ENCODE measurements at places on chromosomes 3 and 15.

DNA sequence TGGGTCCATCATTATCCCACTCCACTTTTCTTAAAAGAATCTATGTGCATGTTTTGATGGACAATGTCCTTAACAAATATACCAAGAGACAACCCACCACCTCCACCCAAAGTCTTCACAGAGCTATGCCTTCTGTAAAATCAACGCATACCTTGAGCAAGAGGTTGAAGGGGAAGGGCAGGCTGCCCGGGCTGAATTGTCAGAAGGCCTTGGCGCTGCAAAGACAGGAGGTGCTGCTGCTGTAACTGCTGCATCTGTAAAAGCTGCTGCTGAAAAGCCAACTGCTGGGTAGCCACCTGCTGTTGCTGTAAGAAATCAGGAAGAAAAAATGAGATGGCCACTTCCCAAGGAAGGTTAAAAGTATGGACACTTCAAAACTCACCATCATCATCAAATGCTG lies 536.7 kb downstream of the FOXP1 start:
- DNase-seq = no peak

DNA sequence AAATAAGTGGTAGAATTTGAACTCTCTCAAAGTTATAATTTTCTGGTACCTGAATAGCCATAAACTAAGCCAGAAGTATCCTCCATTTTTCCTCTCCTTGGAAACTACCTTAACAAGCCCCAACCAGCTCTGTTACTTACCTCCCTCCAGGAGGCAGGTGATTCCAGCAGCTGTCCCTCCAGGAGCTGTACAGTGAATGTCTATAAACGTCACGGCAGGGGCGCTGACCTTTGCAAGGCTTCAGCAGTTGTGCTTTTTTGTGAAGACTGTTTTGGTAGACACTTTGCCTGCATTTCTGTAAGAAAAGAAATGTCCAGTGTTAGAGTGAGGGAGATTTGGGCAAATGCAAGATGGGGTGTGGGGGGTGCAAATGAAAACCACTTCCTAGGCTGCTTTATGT lies 67.2 kb downstream of the LEO1 start:
- DNase-seq = no peak

DNA sequence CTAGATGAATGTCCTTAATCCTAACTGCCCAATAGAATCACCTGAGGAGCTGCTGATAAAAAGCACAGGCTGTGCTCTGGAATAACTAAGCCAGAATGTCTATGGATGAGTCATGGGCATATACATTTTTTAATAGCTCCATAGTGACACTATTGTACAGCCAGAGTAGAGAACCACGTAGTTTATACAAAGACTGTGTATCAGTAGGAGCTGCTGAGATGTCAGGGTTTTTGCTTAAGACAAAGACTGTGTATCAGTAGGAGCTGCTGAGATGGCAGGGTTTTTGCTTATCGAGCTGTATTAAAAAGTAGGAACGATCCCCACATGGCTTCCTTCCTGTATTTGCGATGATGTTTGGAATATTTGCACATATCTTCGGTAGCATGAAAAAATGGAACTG lies 137.4 kb downstream of the SV2B start:
- DNase-seq = peak; percentile 50

- no peak for DNase-seq
Observed at GRCh38 chr3:126521122-126521891, 2.6 kb upstream of the CHST13 start.

DNA sequence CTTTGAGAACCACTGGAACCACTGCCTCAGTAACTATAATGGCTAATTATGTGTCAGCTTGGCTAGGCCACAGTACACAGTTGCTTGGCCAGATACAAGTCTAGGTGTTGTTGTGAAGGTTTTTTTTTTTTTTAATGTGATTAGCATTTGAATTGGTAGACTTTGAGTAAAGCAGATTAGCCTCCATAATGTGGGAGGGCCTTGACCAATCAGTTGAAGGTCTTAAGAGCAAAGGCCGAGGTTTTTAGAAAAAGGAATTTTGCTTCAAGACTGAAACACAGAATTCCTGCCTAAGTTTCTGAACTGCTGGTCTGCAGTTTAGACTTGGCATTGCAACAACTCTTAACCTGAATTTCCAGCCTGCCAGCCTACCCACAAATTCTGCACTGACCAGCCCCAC lies 451.6 kb upstream of the AZI2 start:
- no peak for DNase-seq

DNA sequence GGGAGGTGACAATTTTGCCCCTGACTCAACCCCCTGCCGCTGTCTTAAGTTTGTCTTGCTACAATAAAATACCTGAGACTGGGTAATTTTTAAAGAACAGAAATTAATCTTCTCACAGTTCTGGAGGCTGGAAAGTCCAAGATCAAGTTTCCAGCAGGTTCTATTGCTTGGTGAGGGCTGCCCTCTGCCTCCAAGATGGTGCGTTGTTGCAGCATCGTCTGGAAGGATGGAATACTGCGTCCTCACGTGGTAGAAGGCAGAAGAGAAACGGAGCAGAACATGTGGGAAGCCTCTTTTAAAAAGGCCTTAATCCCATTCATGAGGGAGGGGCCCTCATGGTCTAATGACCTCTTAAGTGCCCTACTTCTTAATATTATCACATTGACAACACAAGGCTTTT lies 87.3 kb upstream of the SNTN start:
- no peak for DNase-seq

DNA sequence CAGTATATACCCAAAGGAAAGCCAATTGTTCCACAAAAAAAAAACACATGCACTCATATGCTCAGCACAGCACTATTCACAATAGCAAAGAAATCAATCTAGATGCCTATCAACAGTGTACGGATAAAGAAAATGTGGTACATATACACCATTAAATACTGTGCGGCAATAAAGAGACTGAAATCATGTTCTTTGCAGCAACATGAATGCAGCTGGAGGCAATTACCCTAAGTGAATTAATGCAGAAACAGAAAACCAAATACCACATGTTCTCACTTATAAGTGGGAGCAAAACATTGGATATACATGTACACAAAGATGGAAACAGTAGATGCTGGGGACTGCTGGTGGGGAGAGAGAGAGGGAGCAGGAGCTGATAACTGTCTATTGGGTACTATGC lies 124.2 kb upstream of the AADACL2 start:
- no peak for DNase-seq

- no peak for DNase-seq
Observed at GRCh38 chr3:48896936-48897335, 1.7 kb downstream of the SLC25A20 start.

Measured in G401 (cell line).